ENCODE measurements at places on chromosomes 1 and 21.

DNA sequence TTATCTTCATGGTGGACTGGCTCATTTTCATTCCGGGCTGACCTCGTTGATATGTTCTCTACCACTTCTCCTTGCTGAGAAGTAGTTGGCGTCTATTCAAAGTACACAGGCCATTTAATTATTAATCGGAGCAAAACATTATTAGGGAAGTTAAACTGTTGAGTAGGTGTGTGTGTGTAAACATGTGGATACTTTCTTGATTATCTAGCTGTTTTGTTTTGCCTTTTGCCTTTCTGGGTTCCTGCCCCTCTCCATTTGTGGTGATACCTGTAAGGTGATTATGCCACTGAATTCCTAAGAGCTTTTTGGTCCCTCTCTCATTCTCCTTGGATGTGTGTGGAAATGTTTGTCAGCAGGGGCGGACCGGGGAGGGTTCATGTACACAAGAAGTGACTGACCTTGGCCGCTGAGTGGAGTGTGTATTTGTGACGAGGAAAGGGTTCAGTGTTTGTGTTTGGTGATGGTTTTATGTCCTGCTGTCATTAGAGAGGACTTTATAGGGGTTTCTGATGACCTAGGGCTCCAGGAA, 56.6 kb upstream of the PPP2R5A start:
- DNase-seq, result no peak

DNA sequence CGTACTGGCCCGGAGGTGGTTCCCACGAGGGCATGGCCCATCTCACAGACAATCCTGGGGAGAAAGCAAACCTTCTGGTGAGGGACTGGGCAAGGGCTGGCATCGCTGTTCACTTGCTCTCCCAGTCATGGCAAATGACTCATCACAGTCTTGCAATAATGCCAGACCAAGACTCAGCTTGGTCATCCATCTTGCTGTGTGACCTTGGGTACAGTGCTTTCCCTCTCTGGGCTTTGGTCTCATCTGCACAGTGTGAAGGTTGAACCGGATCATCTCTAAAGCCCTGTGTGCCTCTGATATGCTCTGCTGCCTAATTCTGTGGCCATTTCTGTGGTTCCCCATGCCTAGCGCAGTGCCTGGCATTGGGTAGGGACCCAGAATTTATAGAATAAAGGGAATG, 143.6 kb upstream of the CD34 start:
- DNase-seq, result no peak

DNA sequence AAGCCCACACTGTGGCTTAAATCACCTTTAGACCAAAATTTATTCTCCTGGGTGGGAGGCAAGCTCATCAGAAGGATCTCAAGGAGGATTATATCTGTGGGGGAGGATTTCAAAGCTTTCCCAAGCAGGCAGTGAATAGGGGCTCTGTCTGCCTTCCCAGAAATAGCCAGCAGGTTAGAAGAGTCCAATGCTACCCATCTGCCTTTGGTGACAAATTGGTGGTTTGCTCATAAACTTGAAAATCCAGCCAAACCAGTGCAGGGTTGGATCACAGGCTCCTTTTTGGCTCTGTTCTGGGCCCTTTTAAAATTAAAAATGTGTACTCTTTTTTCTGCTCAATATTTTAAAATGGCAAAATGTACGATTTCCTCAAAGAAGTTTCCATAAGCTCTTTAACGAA, 118.9 kb upstream of the ZC3H11B start:
- no peak for DNase-seq

- DNase-seq, result no peak
Observed at GRCh38 chr1:208230668-208231529, 13.3 kb downstream of the PLXNA2 start.

GRCh38 chr1:60563777-60564535, 490.4 kb upstream of the C1orf87 start:
- no peak for DNase-seq

GRCh38 chr1:90823686-90824085, 106.6 kb upstream of the BARHL2 start:
- no peak for DNase-seq

- DNase-seq, result no peak
Observed at GRCh38 chr21:15088488-15088887, 23.7 kb upstream of the NRIP1 start.

GRCh38 chr1:17405898-17406759, 33.3 kb downstream of the RCC2 start:
- peak; percentile 58 for DNase-seq

GRCh38 chr1:193558491-193559028, 372.1 kb upstream of the B3GALT2 start:
- no peak for DNase-seq

DNA sequence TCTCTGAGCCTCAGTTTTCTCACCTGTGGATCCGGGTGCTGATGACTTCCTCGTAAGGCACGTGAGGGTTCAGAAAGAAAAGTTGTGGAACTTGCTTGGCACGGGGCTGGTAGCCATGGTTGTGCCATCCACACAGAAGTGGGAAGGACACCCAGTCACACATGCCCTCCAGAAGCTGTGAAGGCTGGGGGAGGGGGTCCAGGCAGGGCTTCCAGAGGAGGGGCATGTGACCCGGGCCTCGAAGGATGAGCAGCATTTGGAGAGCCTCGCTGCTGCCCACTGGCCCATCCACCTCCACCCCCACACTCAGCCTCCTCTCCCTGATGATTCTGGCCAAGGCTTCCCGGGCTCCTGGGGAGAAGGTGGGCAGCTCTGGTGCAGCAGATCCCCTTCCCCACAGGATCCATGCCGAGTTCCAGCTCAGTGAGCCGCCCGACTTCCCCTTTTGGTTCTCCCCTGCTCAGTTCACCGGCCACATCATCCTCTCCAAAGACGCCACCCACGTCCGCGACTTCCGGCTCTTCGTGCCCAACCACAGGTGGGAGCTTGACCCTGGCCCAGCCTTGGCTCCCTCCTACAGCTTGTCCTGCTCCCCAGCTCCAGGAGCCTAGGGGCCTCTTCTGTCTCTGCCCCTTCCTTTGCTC, 9.4 kb downstream of the SELENON start:
- no peak for DNase-seq

DNA sequence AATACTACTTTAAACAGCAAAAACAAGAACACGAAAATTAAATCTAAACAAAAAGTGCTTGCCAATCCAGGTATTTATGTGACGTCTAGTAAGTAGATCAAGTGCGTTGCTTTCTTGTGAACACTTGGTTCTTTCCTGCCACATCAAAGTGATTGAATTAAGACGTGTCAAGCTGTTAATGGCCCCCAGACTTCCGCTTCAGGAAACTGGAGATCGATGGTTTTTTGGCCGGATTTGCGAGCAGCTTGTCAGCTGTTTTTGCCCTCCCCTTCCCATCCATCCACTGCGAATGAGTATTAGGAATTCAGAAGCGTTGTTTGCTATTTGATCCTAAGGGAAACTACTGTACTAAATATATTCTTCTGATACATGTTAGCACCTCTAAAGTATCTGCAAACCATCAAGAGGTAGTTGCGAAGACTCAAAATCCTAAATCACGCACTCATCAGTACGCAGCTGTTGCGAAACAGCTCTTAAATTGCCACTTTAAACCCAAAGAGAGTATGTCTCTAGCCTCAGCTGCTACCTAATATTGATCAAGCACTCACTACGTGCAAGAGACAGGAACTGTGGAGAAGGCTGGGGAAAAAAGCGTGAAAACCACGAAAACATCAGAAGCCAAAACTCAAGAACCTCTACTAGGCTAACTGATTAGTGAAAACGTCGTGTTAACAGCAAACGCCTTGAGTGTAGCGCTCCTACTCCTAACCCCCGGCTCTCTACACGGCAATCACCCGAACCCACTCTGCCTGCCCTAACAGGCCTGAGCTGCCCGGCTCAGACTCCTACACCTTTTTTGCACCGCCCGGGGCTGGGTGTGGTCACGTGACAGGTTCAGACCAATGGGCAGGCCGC, 473 bp upstream of the BRDT start:
- DNase-seq, result no peak

GRCh38 chr21:45001134-45002095, 61.6 kb downstream of the SLX9 start:
- no peak for DNase-seq

- DNase-seq, result no peak
Observed at GRCh38 chr1:233015965-233016364, 65.6 kb downstream of the NTPCR start.

- no peak for DNase-seq
Observed at GRCh38 chr1:101044749-101045148, 19.2 kb upstream of the DPH5 start.

GRCh38 chr1:229693129-229693900, 67.3 kb downstream of the URB2 start:
- no peak for DNase-seq

GRCh38 chr1:67431156-67431765, 1.1 kb upstream of the SERBP1 start:
- DNase-seq, result no peak

DNA sequence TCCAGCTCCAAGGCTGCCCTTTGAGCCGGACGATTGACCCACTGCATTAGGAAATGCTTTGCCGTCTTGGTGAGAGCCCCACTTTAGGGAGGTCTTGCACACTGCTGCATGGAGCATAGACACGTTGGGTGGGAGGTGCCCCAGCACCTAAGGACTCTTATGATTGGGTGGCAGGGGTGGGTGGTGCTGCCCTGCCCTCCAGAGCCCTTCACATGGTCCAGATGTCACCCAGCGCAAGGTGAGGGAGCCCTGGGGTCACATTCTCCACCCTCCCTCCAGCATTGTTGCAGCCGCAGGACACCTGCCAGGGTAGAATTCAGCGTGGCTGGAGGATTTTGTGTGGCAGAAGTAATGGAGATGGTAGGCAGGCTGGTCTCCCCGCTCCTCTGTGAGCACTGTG, 137.4 kb upstream of the COL6A1 start:
- DNase-seq, result no peak

GRCh38 chr21:38958940-38959691, 153.4 kb downstream of the ETS2 start:
- DNase-seq, result no peak

DNA sequence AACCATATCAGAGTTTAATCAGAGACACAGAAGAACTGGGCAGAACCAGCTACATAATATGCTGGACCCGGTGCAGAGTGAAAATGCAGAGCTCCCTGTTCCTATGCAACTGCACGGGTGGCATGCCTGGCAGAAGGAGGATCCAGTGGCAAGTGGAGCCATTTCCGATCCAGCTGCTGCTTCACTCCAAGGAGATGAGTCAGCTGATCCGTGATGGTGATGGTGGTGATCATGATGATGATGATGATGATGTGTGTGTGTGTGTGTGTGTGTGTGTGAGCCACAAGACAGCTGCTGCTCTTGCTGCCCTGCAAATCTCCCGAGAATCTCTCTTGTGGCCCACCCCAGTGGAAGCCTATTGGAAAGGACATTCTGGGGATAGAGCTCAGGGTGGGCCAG, 133.0 kb downstream of the URB2 start:
- DNase-seq, result no peak

DNA sequence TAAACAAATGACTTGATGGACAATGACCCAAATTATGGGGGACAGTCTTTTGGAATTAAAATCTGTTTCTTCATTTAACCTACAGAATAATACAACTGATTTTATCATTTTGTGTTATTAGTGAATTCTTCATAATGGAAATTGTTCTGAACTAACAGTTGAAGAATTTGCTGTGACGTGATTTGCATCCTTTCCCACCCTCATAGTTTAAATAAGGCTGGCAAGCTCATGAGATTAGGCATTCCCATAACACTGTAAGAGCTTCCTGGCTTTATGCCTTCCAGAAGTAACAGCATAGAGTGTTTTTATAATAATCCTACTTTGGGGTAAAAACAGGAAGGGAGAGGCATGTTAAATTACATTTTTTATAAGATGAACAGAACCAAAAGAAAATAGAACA, 95.7 kb downstream of the ATP6V1G3 start:
- no peak for DNase-seq

DNA sequence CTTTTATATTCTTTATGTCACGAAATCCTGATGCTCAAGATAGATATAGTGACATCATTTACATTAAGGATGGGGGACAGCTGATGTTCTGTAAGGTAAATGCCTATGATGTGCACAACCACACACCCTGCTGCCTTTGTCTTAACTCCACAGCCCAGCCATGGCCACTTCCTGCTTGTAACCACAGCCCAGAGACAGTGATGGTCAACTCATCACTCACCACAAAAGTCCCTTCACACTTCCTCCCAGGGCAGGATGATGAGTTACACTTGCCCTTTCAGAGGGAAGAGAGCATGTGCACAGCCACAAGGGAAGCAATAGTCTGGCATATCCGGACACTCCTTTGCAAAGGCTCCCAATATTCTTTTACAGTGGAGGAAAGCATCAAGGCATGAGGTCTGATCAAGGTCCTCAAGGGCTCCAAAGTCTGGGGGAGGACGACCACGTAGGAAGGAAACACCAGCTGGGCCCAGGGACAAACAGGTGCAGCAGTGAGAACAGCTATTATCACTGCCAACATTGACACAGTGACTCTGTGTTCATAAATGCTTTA, 53.8 kb downstream of the PLPP3 start:
- DNase-seq, result no peak

GRCh38 chr21:28447462-28447861, 545.2 kb downstream of the LTN1 start:
- DNase-seq, result no peak

Measured in hypothalamus (tissue), 51 donors.